ENCODE measurements at places on chromosomes 1 and 21. TPM values are rescaled to one million over a fixed set of nuclear protein-coding genes. Genes with fewer than 3 reads are reported as not detected.
A peak's percentile ranks its signal among the peaks of the same experiment; 100 is the strongest.

DNASE2B gene
- 0.15 TPM for total RNA-seq

KPRP gene
- not detected for total RNA-seq

PTGFRN gene
- total RNA-seq, result 39.6 TPM

- peak; percentile 41 for DNase-seq
Measured at GRCh38 chr1:32275424-32275823, 16.5 kb upstream of the HDAC1 start.

- DNase-seq, result no peak
Measured at GRCh38 chr1:92743221-92743620, 41.7 kb downstream of the EVI5 start.

DNA sequence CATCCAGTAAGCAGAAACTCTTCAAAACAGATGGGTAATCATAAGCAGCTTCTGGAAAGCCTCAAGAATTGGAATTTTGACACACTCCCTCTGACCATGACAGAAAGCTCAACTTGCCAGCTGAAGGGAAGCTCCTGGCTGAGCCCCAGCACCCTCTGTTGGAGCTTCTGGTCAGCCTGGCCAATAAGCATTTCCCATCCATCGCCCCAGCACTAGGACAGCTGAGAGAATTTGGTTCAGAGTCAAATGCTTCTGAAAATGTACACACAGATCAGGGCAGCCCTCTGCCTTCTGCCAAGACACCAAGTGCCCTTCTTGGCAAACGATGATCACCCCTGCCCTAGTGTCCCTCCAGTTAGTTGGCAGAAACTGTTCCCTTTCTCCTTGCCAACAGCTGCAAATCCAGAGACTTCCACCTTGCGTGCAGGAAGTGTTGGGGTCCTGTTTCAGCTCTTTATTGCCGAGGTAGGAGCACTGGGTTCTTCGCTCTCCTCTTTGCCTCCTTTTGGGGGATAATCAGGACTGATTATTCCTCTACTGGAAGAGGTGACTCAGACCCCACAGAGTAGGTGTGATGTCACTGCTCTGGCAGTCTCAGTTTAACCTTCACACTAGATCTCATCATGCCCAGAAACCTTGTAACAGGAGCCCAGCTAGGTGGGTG lies 11.9 kb downstream of the PIGV start:
- no peak for DNase-seq

- DNase-seq, result no peak
Measured at GRCh38 chr1:53899206-53899628, 5.2 kb downstream of the DIO1 start.

GRCh38 chr1:33171977-33172813 lies 9.6 kb downstream of the TRIM62 start:
- no peak for DNase-seq

DNA sequence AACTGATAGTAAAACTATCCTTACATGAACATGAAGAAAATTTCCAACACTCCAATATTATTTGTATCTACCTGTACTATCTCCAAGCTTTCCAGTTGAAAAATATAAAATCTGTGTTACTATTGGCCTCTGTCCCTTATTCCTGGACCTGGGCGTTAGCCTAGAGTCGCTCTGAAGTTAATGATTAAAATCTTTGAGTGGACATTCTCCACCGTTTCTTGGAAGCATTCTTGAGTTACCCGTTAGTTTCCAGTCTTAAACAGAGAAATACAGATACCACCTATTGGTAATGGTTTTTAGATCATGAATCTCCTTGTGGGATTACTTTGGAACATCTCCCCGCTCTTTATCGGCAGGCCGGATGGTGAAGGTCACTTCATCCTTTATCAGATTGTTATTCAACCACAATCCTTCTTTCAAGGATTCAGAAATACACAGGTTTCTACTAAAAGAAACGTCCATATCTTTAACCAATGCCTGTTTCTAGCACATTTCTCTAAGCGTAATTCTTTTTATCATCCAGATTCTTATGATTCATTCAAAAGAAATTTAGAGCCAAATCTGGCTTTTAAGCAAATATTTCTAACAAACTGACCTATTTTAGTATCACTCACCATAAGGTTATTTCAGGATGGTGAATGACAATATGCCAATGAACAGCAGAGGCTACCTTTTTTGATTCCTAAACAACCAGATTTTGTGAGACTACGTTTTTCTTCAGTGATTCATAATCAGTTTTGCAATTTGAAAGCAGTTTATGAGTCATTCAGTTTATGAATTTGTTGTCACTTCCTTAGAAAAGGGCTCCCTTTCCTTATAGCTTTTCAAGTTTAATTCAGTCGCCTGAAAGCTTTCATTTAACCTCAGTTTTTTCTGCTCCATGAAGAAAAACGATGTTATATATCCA lies 70.2 kb upstream of the ERRFI1 start:
- DNase-seq, result no peak

GRCh38 chr1:9764550-9764949 lies 59.2 kb downstream of the CLSTN1 start:
- DNase-seq, result no peak

GRCh38 chr1:55456971-55457370 lies 241.8 kb upstream of the USP24 start:
- no peak for DNase-seq

Data from WTC11 (cell line).